Psoas muscle (tissue), 8 donors: ENCODE measurements at places on chromosomes 4 and X. TPM values are rescaled to one million over a fixed set of nuclear protein-coding genes. Genes with fewer than 3 reads are reported as not detected.
A peak's percentile ranks its signal among the peaks of the same experiment; 100 is the strongest.

Gene WDR17
- 0.75 TPM for total RNA-seq

Gene PDZD4
- 1.4 TPM for total RNA-seq

Gene HTN3
- total RNA-seq = not detected

Gene MAGEC2
- not detected for total RNA-seq

Gene TRAPPC11
- total RNA-seq = 24.3 TPM

DNA sequence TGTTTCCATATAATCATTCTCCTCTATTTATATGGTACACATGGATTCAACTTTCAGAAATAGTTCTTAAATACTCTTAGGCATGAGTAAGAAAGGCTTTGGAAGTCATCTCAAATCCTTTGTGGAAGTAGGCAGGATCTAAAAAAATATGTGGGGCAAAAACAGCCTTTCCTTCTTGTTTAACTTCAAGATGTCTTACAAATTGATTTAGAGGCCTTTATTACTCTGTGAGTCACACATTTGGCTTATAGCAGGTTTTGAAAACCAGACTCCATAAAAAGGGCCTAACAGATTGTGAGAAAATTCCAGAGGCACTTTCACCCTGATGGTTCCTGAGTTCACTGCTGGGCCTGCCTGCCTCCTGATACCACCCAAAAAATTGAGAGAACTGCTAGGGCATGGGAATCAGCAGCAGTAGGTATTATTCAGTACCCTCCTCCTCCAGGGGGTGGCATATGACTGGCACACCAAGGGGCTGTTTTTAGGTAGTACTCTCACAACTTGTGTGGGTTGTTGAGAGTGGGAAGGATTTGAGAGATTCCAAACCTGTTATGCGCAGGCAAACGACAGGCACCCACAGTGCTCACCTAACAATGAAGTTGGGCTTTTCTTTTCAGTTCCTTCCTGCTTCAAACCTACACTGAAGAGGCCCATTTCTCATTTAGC, 162.7 kb upstream of the MBNL3 start:
- no peak overlapping the region for H3K4me3 ChIP-seq
- no peaks in the 10 kb centered on the region for H3K4me1 ChIP-seq
- DNase-seq = no peak
- no peak overlapping the region for H3K27ac ChIP-seq

GRCh38 chr4:98694076-98694475, 35.7 kb upstream of the TSPAN5 start:
- H3K27ac ChIP-seq = no peak overlapping the region
- H3K4me1 ChIP-seq = no peaks in the 10 kb centered on the region
- no peak for DNase-seq
- H3K4me3 ChIP-seq = no peak overlapping the region
- no peaks in the 10 kb centered on the region for H3K36me3 ChIP-seq
- H3K27me3 ChIP-seq = no peaks in the 10 kb centered on the region

DNA sequence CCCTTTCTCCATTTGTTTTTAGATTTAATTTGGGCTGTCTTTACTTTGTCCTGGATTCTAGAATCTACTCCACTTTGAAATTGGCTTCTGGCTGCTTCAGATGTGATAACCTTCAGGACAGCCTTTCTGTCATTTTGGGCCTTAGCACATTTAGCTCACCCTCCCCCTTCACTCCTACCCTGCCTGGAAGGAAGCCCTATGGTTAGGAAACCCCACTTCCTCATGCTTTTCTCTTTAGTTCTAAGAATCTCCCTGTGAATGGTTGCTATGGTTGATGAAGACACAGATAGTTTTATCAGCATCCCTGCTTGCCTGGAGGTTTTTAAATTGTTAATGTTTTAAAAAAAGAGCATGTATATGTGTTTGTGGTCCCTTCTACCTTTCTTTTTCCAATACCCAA, 100.7 kb upstream of the PTPN13 start:
- DNase-seq = no peak
- no peaks in the 10 kb centered on the region for H3K27me3 ChIP-seq
- no peaks in the 10 kb centered on the region for H3K36me3 ChIP-seq
- peaks cover 18% of the 10 kb centered on the region for H3K4me1 ChIP-seq
- H3K27ac ChIP-seq = no peak overlapping the region
- no peak overlapping the region for H3K4me3 ChIP-seq

GRCh38 chrX:103845165-103845653, 13.2 kb upstream of the RAB9B start:
- no peak overlapping the region for H3K4me3 ChIP-seq
- no peak overlapping the region for H3K27ac ChIP-seq
- H3K4me1 ChIP-seq = no peaks in the 10 kb centered on the region
- no peaks in the 10 kb centered on the region for H3K27me3 ChIP-seq
- no peaks in the 10 kb centered on the region for H3K36me3 ChIP-seq
- DNase-seq = peak; percentile 56

DNA sequence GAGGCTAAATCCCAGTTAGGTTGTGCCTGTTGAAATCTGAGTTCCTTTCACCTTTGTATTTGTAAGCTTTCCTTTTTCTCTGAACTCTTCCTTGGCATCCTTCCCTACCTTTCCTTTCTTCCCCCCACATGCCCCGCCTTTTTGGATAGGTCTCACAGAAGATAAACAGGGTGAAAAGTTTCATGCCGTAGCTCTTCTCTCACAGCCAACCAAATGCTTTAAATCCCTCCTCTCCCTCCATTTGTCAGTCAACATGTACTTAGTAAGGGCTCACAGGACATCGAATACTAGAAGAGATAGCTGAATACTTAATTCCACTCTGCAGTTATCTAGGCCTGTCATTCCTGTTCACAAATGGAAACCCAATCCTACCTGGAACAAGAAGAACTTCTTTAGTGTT, 107.1 kb upstream of the BMPR1B start:
- H3K27me3 ChIP-seq = no peaks in the 10 kb centered on the region
- H3K27ac ChIP-seq = no peak overlapping the region
- H3K4me3 ChIP-seq = no peak overlapping the region
- no peaks in the 10 kb centered on the region for H3K4me1 ChIP-seq
- DNase-seq = no peak

GRCh38 chr4:167715176-167715575, 377.2 kb upstream of the ANXA10 start:
- no peak overlapping the region for H3K4me3 ChIP-seq
- H3K27me3 ChIP-seq = no peaks in the 10 kb centered on the region
- no peak overlapping the region for H3K27ac ChIP-seq
- no peaks in the 10 kb centered on the region for H3K36me3 ChIP-seq
- no peak for DNase-seq
- H3K4me1 ChIP-seq = no peaks in the 10 kb centered on the region

DNA sequence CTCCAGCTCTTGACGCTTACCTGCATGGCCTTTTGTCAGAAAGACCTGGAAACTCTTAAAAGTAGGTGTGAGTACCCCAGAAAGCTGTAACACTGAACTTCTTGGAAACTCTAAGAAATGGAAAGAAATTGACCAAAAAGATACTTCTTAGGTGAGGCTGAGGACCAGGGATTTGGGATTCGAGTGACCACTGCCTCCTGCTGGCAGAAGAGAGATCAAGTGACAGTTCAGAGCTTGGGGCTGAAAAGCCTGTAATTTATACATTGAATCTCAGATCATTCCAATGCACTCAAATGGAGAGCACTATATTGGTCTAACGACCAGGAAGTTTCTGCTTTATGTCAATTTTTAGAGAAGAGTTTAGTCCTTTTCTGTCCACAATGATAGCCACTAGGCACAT, 204.6 kb downstream of the PDGFRA start:
- no peak overlapping the region for H3K27ac ChIP-seq
- H3K36me3 ChIP-seq = no peaks in the 10 kb centered on the region
- no peaks in the 10 kb centered on the region for H3K4me1 ChIP-seq
- H3K27me3 ChIP-seq = no peaks in the 10 kb centered on the region
- DNase-seq = no peak
- H3K4me3 ChIP-seq = no peak overlapping the region

- no peaks in the 10 kb centered on the region for H3K36me3 ChIP-seq
- DNase-seq = no peak
- no peak overlapping the region for H3K27ac ChIP-seq
- no peaks in the 10 kb centered on the region for H3K4me1 ChIP-seq
- no peaks in the 10 kb centered on the region for H3K27me3 ChIP-seq
- H3K4me3 ChIP-seq = no peak overlapping the region
These were observed 395.9 kb upstream of the EMCN start for GRCh38 chr4:100913685-100914084.

DNA sequence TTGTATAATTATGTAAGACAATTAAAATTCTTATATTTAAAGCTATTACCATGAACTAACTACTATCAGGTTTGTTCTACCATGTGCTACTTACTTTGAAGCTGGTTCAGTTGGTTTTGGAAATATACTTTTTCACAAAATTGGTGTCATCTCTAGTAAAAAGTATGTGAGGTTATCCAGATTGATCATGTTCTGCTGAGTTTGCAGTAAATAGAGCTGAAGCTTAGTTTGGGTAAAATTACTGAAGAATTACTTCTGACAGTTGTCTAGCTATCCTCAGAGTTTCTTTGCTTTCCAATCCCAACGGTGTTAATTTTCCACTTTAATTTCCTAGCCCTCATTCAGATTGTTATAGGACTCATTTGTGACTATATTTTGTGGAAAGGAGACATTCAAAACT, 184.2 kb downstream of the FAT4 start:
- no peak for DNase-seq
- H3K4me3 ChIP-seq = no peak overlapping the region
- H3K4me1 ChIP-seq = no peaks in the 10 kb centered on the region

DNA sequence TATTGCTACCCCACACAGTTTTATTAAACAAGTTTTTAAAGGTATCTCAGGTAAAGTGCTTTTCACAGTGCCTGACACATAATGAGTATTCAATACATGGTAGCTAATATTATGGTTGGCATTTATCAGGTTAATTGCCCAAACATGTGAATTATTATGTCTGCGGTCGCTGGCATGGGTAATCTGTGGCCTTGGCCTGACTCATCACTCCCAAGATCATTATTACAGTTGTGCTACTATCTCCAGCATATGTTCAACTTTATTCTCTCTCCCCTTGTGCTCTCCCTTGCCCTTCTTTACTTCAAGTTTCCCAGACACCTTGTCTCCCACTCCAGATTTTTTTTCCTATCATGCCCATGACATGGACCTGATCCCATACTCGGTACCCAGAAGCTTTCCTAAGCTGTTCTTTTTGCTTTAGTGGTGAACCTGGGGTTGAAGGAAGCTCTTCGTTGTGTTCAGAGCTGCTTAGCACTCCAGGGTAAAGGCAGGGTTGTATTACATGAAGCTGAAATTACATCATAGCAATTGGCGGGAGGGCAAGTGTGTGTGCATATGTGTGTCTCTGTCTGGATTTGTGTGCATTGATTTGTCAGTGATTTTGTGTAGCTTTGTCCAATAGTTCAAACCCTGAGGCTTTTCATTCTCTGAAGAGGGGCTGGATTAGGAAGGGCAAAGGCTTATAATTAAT, 176.5 kb upstream of the NRK start:
- H3K27me3 ChIP-seq = no peaks in the 10 kb centered on the region
- H3K27ac ChIP-seq = peak overlapping the region; percentile 77
- no peaks in the 10 kb centered on the region for H3K36me3 ChIP-seq

GRCh38 chrX:71464968-71465367, 67.9 kb upstream of the OGT start:
- no peak for DNase-seq
- no peak overlapping the region for H3K27ac ChIP-seq
- H3K4me1 ChIP-seq = no peaks in the 10 kb centered on the region
- H3K27me3 ChIP-seq = no peaks in the 10 kb centered on the region

GRCh38 chrX:31837445-31838049, 765.7 kb upstream of the FTHL17 start:
- H3K27me3 ChIP-seq = no peaks in the 10 kb centered on the region
- peak overlapping the region; percentile 73 for H3K27ac ChIP-seq
- DNase-seq = no peak
- no peaks in the 10 kb centered on the region for H3K36me3 ChIP-seq
- H3K4me3 ChIP-seq = no peak overlapping the region

DNA sequence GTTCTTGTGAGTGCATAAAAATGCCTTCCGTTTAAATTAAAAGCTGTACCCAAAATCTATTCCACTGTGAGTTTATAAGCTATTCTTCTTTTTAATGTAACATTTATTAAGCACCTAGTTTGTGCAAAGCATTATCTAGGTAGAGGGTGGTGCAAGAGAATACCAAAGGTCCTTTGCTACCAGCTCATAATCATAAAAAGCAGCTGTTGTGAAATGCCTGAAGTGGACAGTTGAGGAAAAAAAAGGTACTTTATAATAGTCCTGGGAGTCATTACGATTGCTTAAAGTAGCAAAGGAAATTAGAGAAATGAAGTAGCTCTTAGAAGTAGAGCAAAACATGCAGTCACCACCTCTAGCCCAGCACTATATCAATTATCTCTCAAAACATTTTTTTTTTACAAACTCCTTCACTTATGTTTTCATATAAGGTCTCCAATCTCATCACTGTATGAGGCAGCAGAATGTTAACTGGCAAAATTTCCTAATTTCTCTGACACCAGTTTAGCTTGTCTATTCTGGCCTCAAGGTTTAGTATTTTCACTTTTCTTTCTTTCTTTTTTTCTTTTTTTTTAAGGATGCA, 2.1 kb downstream of the MBNL3 start:
- H3K27ac ChIP-seq = no peak overlapping the region
- H3K27me3 ChIP-seq = peaks cover 48% of the 10 kb centered on the region
- H3K36me3 ChIP-seq = no peaks in the 10 kb centered on the region
- DNase-seq = no peak
- no peaks in the 10 kb centered on the region for H3K4me1 ChIP-seq

- no peaks in the 10 kb centered on the region for H3K4me1 ChIP-seq
- DNase-seq = no peak
- no peaks in the 10 kb centered on the region for H3K36me3 ChIP-seq
- no peak overlapping the region for H3K27ac ChIP-seq
- H3K4me3 ChIP-seq = no peak overlapping the region
These were observed 300.8 kb downstream of the ZNF674 start for GRCh38 chrX:46244451-46244850.

- peaks cover under 1% of the 10 kb centered on the region for H3K36me3 ChIP-seq
- no peak overlapping the region for H3K4me3 ChIP-seq
- no peaks in the 10 kb centered on the region for H3K27me3 ChIP-seq
These were observed 2.8 kb upstream of the ZNF718 start for GRCh38 chr4:121408-122084.

- no peak for DNase-seq
- peaks cover 15% of the 10 kb centered on the region for H3K4me1 ChIP-seq
- no peak overlapping the region for H3K27ac ChIP-seq
- no peaks in the 10 kb centered on the region for H3K36me3 ChIP-seq
- H3K27me3 ChIP-seq = no peaks in the 10 kb centered on the region
These were observed 246.2 kb downstream of the SCFD2 start for GRCh38 chr4:53119680-53120079.

GRCh38 chr4:73964862-73965611, 16.8 kb downstream of the PF4 start:
- H3K36me3 ChIP-seq = no peaks in the 10 kb centered on the region
- no peaks in the 10 kb centered on the region for H3K27me3 ChIP-seq
- H3K4me1 ChIP-seq = no peaks in the 10 kb centered on the region
- no peak for DNase-seq
- H3K4me3 ChIP-seq = no peak overlapping the region

DNA sequence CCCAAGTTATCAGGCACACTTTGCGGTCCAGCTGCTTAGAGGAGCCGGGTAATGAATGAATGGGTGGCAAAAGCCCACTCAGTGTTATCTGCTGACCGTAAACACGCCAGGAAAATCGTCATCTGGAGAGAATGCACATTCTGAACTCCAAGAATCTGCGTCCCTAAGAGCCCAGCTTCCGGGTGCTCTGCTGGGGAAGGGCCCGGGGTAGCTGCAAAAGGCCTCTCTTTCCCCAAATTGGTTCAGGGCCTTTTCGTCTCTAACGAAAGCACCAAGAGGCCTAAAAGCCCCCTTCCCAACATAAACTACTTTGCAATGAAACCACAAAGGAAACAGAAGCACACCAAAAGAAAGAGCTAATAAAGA, 1.6 kb upstream of the SFRP2 start:
- no peak for DNase-seq
- no peaks in the 10 kb centered on the region for H3K4me1 ChIP-seq
